ENCODE measurements at places on chromosomes 3 and 15.

- no peak for DNase-seq
Observed at GRCh38 chr3:61358364-61358763, 107.1 kb upstream of the FHIT start.

GRCh38 chr15:34259566-34259965, 34.8 kb downstream of the EMC4 start:
- no peak for DNase-seq

- DNase-seq: no peak
Observed at GRCh38 chr3:81554801-81555200, 206.6 kb downstream of the GBE1 start.

- DNase-seq: no peak
Observed at GRCh38 chr3:136994772-136995516, 37.2 kb downstream of the IL20RB start.

- DNase-seq: no peak
Observed at GRCh38 chr15:61661791-61662190, 398.5 kb downstream of the VPS13C start.

DNA sequence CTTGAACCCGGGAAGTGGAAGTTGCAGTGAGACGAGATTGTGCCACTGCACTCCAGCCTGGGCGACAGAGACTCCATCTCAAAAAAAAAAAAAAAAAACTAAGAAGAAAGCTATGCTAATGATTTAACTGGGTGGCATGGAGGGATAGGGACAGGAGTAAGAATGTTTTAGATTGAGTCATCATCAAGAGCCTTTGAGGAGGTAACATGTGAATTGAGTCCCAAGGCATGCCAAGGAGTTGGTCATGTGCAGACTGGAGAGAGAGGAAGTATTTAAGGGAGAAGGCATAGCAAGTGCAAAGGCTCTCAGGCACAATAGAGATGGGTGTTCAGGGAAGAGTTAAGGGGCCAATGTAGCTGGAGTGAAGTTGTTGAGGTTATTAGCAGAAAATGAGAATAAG, 9.1 kb downstream of the BNC1 start:
- no peak for DNase-seq

DNA sequence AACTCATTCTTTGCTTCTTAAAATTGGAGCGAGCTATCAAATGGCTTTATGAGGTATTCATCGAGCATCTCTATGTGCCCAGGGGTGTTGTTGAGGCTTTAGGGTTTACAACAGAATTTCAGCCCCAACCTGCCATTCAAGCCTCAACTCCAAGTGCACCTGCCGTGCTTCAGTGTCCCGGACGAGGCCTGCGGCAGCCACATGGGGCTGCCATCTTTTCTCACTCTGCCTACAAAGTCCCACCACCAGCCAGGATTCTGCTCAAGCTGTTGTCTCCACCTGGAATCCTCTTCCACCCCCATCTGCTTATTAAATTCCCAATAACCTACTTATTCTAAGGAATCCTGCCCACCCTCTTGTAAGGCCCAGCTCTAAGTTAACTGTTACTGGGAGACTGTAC, 242.4 kb downstream of the OPA1 start:
- DNase-seq: no peak

GRCh38 chr3:144381607-144382006, 410.0 kb downstream of the DIPK2A start:
- DNase-seq: no peak

DNA sequence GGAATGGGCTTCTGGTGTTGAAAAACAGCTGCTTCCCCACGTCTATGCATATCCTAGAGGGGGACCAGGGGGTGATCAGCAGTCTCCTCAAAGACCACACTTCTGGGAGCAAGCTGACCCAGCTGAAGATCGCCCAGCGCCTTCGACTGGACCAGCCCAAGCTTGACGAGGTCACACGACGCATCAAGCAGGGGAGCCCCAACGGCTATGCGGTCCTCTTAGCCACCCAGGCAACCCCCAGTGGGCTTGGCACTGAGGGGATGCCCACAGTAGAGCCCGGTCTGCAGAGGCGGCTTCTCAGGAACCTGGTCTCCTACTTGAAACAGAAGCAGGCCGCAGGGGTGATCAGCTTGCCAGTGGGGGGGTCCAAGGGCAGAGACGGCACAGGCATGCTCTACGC, 2.5 kb downstream of the RBM15B start:
- DNase-seq: no peak

DNA sequence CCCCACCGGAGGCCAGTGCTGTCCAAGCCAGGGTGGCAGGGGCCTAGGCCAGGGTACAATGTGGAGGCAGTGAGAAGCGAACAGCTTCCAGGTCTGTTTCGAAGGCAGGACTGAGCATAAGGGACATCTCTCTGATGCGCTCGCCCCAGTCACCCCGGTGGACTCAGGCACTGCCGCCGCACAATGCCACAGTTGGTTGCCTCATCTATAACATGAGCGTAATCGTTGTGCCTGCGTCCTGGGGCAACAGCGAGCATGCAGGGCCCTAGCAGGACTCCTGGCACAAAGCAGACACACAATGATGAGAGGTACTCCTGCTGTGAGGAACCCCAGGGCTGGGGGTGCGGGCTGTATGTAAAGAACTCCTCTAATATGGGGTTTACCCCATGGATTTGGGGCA, 14.1 kb downstream of the HRH1 start:
- DNase-seq: no peak

DNA sequence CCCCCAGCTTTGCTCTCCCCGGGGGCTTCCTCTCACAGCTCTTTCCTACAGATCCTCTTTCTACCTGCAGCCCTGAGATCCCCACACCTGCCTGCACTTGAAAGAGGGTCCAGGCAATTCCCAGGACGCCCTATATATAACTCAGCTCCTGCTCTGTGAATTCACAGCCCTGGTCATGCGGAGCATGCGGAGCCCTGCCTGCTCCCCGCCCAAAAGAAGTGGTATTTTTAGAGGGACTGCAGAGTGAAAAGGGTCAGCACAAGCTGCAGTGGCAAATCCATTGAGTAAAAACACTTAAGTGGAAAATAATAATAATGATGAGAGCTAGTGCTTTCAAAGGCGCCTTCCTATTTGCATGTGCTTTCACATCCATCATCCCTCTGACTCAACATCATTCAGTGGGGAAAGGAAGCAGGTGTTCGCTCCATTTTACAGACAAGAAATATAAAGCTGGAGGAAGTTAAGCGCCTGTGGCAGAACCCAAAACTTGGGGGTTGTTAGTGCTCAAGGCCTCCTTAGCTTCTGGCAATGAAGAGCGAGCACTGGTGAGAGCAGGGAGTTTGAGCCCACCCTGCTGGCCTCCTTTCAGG, 76.3 kb upstream of the LIPC start:
- no peak for DNase-seq

DNA sequence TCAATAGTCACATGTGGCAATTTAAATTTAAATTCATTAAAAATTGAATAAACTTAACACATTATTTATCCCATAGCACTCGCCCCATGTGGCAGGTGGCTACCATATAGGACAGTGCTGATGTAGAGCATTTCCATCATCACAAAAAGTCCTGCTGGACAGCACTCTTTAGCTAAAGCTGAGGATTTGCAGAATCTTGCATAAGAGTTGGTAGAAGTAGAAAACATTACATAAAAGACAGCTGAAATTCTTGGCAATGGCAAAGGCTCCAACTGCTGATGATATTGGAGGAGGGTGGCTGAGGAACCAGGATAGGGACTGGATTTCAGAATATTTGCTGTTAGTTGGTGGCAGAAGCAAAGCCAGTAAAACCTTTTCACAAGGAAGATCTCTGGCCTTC, 230.7 kb upstream of the SATB1 start:
- DNase-seq: no peak

DNA sequence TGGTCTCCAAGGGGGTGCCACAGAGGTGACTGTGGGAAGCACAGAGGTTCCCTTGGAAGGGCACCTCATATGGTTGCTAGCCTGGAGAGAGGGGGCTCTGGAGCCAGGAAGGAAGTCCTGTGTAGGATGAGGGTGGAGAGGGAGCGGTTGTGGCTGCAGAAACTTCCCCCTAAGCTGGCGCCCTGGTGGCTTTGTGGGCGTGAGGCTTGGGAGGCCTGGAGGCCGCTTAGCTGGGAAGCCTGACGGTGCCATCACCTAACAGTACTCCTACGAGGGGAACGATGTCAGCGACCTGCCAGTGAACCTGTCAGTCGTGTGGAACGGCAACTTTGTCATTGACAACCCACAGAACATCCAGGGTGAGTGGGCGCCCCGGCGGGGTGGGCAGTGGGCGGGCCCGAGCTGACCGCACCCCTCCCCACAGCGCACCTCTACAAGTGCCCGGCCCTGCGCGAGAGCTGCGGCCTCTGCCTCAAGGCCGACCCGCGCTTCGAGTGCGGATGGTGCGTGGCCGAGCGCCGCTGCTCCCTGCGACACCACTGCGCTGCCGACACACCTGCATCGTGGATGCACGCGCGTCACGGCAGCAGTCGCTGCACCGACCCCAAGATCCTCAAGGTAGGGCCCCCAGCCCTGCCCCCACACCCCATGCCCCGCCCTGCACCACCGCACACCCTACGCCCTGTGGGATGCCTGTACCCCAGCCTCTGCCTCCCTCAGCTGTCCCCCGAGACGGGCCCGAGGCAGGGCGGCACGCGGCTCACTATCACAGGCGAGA, 31.0 kb downstream of the PLXNA1 start:
- no peak for DNase-seq

DNA sequence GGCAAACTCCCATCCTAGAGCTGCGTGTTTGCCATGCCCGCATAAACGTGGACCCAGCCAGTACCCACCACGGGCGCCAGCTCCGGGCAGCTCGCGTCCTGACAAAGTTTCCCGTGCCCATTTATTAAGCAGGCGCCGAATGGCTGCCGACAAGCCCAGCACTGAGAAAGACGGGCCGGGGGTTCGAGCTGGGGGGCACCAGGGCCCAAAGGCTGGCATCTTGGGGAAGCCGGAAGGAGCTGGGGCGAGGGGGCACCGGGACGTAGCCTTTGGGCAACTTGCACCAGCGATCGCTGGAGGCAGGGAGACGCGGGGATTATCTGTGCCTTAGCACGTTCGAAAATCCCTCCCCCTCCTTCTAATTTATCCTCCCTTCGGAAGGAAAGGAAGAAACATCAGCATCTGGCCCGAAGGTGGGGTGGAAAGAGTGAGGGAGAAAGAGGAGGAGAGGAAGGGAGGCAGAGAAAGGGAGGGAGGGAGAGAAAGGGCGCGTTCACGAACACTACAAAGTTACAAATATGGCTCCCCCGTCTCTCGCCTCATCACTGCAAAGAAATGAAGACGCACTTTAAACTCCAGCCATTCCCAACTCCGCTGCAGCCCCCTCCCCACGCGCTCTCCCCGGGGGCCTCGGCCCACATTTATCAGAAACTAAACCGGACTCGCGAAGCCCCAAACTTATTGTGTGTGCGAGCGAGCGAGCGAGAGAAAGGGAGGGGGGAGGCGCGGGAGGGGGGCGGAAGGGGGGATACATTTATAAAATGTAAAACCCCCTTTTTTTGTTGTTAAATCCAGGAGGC, 1.0 kb downstream of the ANP32A start:
- no peak for DNase-seq

DNA sequence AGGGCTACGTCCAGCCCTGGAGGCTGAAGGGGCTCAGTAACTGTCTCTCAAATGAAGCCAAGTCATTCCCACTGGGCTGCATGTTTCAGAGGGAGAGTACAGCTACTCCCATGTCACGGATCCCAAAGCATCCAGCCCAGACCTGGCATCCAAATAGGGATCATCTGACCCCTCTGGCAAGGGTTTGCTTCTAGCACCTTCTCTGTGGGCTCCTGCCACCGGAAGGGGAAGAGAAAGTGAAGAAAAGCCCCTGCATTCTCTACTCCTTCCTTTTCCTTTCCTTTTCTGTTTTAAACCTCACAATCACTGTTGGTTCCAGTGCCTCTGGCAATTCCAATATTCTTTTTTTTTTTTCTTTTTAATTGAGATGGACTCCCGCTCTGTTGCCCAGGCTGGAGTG, 64.5 kb upstream of the CTSH start:
- no peak for DNase-seq

DNA sequence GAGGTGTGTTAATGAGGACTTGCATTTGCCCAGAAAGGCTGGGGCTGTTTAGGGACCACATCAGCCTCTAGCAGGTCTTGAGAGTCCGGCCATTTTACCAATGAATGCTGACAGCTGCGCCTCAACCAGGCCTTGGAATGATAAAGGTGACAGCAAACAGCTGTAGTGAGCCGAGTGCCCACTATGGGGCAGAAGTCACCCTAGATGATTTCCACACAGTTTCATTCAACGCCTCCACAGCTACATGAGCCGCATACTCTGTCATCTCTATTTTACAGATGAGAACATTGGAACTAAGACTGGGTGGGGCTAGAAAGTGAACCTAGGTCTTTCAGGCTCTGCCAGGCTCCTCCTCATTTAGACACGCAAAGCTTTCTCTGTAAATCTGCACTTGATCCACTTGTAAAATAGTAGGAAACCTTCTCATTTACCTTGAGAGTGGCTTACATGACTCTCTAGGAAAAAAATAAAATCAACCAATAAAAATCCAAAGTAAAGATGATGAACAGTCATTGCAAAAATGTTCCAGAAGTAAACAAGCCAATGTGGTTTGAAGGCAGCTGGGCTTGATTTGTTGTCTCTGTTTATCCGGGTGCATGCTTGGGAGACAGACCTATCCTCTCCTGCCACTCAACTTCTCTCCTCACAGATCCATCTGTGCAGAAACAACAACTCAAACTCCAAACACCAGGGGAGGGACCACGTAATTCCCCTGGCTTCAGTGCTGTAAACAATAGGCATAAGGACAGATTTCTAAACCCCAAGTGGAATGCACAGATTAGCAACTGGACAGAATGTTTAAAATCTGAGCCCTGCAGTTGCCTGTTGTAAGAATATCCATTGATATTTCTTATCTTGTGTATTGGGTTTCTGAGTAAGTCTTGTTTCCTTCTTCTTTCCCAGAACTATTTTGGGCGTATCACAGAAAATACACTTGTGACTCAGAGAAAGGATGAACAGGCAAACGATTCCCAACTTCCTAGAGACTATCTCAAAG, 31.5 kb upstream of the LDHAL6B start:
- DNase-seq: no peak

Data from activated CD8-positive, alpha-beta memory T cell treated with anti-CD3 and anti-CD28 coated beads for 1 hour (primary cell).